ENCODE measurements at places on chromosomes 7 and 10.

- DNase-seq: no peak
Observed at GRCh38 chr10:69538461-69538860, 34.8 kb downstream of the NEUROG3 start.

DNA sequence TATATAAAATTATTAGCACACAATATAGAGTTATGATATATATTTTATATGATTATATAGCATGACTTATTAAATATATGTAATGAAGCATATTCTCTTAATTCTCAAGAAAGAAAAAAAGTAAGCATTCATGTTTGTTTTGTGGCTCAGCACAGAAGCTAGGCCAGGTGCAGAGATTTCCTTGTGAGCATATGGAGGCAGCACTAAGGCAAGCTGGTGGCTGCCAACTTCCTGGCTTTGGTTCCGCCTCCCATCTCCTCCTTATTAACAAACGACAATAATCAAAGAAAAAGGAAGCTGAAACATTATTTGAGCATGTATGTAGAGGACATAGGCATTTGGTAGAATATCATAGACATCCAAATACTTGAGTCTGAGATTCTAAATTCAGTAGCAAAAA lies 130.3 kb downstream of the ST7 start:
- DNase-seq: no peak

- DNase-seq: no peak
Observed at GRCh38 chr7:70113536-70113935, 515.3 kb downstream of the AUTS2 start.

DNA sequence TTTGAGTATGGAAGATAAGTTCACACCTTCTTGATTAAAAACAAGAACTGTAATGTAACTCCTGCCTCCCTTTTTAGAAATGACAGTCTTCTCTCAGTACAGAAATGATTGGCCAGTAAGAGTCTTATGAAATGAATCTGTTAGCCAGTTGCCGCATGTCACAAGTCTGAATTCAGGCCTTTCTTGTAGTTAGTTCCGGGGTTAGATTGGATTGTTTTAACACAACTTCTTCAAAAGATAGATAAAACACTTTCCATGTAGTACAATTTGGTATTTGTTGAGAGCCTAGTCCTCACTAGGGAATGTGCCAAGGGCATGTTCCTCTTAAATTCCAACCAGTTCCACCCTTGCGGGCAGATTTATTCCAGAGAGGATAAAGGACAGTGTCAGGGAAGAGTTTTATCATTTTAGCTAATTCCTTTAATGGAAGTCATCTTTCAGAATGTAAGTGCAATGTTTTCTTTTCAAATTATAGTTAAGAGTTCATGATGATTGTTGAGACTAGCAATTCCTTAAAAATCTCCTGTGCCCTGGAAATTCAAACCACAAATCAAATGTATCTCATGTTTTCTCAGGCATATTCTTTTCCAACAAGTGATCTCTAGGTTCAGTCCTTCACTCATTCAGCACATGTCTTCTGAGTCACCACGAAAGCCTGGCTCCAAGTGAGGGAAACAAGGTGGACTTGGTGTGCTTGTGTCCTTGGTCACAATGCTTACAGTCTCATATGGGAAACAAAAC lies 4.1 kb downstream of the FHIP2A start:
- DNase-seq: no peak

DNA sequence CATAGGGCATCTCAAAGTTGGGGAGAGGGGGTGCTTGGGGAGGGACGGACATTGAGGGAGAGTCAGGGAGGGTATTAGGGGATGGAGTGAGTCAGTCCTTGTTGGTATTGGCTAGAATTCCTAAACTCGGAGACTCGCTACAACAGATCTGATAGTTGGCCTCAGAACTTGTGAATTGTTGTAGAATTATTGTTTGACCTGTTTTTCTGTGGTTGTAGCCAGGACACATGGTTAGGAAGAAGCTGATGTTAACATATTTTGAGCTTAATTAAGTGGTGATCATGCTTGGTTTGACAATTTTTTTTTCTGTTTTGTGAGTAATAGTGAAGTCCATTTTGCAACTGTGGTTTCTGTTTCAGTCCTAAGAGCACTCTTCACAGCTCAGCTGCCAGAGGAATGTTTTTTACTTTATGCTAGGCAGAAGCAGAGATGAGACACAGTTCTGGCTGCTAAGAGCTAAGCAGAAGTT lies 1190.3 kb upstream of the C7orf33 start:
- DNase-seq: no peak

DNA sequence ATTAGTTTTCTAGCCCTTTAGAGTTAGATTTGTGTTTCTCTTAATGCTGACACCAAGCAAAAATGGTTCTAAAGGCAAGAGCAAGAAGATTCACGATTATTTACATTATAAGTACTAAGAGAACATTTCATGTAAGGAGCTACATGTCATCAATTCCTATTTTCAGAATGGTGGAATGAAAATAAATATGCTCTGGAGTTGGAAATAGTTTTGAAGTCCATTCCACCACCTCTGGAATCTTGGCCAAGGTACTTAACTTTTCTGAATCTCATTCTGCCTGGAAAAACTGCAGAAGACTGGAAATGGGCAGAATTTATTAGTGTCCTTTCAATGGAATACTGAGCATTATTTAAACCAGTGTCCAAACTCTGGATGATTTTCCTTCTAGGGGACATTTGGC lies 125.1 kb upstream of the RAB11FIP2 start:
- DNase-seq: no peak

GRCh38 chr10:30459283-30459682 lies 25.3 kb downstream of the MAP3K8 start:
- no peak for DNase-seq

- no peak for DNase-seq
Observed at GRCh38 chr10:119371704-119372663, 164.6 kb downstream of the GRK5 start.

GRCh38 chr7:120927454-120928103 lies 23.0 kb upstream of the ING3 start:
- DNase-seq: no peak

DNA sequence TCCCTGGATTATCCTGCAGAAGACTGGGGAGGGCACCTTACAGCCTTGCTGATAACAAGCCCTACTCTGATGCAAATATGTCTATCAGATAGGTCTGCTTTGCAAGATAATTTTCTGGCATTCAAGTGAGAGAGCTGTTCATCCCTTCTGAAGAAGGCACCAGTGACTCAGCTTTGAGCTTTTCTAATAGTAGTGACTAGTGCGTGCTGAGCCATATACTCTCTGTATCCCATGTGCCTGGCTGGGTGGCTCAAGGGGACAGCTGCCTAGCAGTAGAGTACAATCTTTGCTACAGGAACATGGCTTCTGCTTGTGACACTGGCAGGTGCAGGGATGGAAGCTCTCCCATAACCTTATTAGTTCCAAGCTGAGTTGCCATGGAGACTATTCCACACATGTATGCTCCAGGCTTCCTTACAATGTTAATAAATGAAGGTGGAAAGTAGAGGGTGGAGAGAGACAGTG lies 35.0 kb upstream of the ABCB4 start:
- no peak for DNase-seq

DNA sequence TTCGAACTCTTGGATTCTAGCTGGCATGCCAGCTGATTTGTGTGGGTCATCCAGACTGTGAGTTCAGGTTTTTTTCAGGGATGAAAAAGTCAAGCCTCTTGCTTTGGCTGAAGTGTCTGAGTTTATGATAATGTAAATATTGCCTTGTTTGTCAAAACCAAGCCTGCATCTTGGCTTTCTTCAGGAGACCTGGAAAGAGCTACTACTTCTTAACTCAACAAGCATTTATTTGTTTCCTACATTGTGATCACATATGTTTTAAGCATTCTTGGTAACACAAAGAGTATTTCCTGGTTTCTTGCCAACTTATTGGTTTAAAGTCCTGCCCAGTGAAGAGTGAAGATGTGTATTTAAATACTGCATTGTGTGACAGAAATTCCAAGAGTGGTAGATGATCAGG lies 407.1 kb downstream of the LRMDA start:
- no peak for DNase-seq

DNA sequence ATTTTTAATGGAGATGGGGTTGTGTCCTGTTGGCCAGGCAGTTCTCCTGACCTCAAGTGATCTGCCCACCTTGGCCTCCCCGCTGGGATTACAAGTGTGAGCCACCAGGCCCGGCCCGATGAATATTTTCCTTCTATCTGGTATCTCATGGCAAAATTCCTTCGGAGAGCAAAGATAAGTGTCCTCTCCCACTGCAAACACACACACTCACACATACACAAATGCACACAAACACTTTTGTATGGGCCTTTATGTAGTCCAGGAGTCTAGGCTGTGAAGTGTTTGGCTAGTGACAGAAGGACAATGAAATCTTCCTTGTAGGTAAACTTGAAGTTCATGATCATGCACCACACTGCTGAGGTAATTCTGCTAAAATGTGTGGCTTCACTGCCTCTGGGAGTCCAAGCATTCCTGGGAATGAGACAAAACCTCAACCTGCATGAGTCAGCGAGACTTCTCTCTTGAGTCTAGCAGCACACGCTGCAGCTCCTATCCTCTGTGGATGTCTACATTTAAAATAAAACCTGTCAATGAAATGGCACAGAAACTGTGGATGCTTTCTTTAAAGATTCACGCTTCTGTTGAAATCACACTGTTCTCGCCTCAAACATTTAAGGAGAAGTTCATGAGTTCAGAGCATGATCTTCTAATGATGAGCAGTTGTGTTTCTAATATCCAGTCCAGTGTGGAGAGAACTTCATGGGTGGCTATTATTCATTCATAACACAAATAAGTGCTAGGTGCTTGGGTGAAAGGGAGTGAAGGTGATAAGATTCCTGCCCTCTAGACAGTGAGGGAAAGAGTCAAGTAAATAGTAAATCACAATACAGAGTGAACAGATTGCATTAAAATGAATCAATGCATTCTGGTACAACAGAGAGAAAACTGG lies 96.5 kb downstream of the NRP1 start:
- DNase-seq: no peak

- no peak for DNase-seq
Observed at GRCh38 chr10:17703706-17704105, 48.3 kb upstream of the TMEM236 start.

DNA sequence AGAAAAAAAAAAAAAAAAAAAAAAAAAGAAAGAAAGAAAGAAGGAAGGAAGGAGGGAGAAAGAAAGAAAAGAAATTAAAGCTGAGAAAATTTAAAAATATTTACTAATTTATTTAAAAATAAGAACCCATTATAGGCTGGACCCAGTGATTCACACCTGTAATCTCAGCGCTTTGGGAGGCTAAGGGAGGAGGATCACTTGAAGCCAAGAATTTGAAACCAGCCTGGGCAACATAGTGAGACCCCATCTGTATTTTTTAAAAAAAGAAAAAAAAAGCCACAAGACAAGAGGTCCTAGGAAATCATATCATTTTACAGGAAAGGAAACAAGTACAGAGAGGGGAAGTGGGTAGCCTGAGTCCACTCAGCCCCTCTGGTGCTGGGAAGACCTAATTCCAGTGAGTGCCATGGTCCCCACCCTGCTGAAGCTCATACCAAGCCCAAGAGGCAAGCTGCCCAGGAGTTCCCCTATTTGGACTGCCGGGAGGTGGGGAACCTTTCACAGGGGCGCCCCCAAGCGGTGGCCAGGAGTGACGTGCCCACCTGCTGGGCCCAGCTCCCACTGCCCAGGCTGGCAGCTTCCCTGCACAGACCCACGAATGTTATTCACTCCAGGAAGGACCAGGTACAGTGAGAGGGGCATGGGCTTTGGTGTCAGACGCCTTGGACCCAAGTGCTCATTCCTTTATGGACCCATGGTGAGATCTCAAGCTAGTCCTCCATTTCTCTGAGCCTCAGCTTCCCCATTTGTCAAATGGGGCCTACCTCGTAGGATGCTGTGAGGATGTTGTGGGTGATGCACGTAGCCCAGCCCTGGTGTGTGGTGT lies 133.6 kb downstream of the ZMIZ1 start:
- DNase-seq: peak; percentile 13

DNA sequence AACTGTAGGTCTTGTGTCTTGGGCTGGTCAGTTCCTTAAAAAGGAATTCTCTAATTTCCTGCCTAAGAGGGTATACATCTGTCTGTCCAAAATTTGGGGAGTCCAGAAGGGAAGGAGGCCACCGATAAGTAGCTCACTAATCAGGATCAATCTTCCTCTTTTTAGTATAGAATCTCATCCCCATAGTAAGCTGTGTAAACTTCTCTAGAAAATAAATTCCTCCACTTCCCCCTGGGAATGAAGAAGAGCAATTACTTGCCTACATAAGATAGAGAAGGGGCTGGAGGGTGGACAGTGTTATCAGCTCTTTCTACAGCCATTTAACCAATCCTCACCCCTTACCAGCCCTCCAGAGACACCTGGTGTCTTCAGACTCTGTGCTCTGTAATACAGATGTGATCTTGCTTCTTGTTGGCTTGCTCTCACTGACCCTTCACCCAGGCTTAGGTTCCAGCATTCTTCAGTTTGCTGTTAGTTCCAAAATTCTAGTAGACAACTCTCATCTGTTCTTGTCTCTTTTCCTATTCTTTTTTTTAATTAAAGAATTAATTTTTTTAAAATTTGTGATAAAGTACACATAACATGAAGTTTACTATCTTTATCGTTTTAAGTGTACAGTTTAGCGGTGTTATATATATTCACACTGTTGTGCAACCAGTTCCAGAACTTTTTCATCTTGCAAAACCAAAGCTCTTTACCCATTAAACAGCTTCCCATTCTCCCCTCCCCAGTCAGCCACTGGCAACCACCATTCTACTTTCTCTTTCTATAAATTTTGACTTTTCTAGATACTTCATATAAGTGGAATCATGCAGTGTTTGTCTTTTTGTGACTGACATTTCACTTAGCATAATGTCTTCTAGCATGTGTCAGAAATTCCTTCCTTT lies 6.5 kb upstream of the PRKAR2B start:
- no peak for DNase-seq

DNA sequence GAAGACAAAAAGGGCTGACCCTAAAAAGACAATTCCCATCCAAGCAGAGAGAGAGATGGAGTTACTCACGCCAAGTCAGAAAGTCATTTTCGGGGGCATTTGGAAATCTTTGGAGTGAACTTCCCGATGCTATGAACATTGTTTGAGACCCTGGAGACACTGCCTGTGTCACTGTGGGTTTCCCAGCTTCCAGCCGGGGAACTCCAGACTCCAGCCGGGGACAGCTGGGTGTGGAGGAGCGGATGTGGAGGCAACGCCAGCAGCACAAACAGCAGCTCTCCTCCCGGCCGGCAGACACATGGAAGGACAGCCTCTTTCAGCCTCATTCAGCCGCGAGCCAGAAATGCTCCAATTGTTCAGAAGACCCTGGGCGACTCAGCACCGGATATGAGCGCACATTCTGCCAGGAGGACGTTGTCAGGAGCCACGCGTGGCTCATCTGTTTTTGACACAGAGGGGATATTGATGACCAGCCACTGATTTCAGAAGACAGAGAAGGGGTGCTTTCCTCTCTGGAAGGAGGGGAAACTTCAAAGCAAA lies 97.6 kb downstream of the PRPF18 start:
- no peak for DNase-seq

GRCh38 chr7:29806208-29806994 lies at the start of gene WIPF3:
WIPF3 (plus strand) TSS chr7:29806508; CDS start chr7:29834725, 28,217 bp downstream.
- no peak for DNase-seq

- DNase-seq: no peak
Observed at GRCh38 chr10:71537125-71537524, 140.4 kb downstream of the CDH23 start.

GRCh38 chr10:18195060-18195799 lies 55.0 kb downstream of the CACNB2 start:
- DNase-seq: no peak
